ENCODE measurements at places on chromosomes 16 and 17. TPM values are rescaled to one million over a fixed set of nuclear protein-coding genes. Genes with fewer than 3 reads are reported as not detected.

- peak; percentile 56 for DNase-seq
- no peak overlapping the region for H3K27ac ChIP-seq
- H3K36me3 ChIP-seq = peaks cover 60% of the 10 kb centered on the region
- peaks cover 9% of the 10 kb centered on the region for H3K4me1 ChIP-seq
- no peaks in the 10 kb centered on the region for H3K27me3 ChIP-seq
- no peak overlapping the region for H3K4me3 ChIP-seq
Observed at GRCh38 chr17:17141860-17142552, 64.1 kb downstream of the PLD6 start.

DNA sequence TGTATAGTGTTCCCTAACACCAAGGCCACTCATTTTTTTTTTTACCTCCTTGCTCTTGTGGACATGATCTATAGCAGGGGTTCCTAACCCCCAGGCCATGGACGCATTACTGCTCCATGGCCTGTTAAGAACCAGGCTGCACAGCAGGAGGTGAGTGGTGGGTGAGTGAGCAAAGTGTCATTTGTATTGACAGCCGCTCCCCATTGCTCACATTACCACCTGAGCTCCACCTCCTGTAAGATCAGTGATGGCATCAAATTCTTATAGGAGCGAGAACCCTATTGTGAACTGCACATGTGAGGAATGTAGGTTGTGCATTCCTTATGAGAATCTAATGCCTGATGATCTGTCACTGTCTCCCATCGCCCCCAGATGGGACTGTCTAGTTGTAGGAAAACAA is 342.0 kb downstream of the SOX9 start:
- no peak overlapping the region for H3K4me3 ChIP-seq
- H3K27me3 ChIP-seq = no peaks in the 10 kb centered on the region
- DNase-seq = no peak
- H3K4me1 ChIP-seq = no peaks in the 10 kb centered on the region
- H3K27ac ChIP-seq = no peak overlapping the region

GRCh38 chr16:84603140-84603816 is 14.6 kb downstream of the COTL1 start:
- DNase-seq = no peak
- H3K36me3 ChIP-seq = peaks cover 5% of the 10 kb centered on the region
- H3K27me3 ChIP-seq = no peaks in the 10 kb centered on the region
- peaks cover 97% of the 10 kb centered on the region for H3K4me1 ChIP-seq
- H3K27ac ChIP-seq = peak overlapping the region; percentile 70

DNA sequence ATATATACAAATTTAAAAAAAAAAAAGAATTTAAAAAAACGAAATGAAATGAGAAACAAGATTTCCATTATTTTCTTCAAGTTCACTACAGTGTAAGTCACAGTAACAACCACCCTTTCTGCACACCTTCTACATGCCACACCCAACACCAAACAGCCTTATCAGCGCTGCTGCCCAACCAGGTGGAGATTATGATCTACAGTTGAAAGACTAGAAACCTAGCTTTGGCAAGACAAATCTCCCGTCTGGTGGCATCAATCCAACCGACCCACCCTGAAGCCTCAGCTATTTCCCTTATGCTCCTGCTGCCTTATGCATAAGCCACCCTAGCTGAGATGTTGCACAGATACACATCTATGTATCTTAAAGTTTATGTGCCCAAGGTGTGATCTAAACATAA is 60.8 kb downstream of the PARN start:
- H3K36me3 ChIP-seq = peaks cover 4% of the 10 kb centered on the region
- DNase-seq = no peak
- no peaks in the 10 kb centered on the region for H3K27me3 ChIP-seq
- no peak overlapping the region for H3K4me3 ChIP-seq

DNA sequence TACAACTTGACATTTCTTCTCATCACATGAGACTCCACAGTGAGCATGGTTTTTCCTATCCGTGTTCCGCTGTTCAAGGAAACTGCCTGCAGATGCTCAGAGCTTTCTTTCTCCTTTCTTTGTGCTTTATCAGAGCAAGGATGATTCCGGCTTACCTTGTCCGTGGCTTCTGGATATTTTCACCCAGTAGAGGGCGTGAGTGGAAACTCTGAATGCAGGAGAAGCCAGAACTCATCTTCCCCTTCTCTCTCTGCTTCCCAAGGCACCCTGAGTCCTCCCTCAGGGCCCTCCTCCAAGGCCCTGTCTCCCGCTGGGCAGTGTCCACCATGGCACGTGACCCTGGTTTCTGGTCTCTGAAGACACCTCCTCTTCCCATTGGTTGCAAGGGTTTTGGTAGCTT is 721.1 kb upstream of the RBFOX1 start:
- H3K27ac ChIP-seq = no peak overlapping the region
- DNase-seq = no peak
- no peak overlapping the region for H3K4me3 ChIP-seq
- H3K4me1 ChIP-seq = no peaks in the 10 kb centered on the region
- H3K27me3 ChIP-seq = no peaks in the 10 kb centered on the region
- no peaks in the 10 kb centered on the region for H3K36me3 ChIP-seq

DNA sequence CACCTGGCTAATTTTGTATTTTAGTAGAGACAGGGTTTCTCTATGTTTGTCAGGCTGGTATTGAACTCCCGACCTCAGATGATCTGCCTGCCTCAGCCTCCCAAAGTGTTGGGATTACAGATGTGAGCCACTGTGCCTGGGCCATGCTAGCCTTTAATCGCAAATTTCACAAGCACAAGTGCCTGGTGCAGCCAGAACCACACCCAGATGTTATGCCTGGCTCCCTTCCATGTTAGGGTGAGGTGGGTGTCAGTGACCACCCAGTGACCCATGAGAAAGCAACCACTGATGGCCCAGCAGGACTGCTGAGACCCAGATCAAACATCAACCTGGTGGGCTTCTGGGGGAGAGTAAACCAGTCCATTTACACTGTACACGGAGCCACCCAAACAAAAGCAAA is 241.9 kb downstream of the CDH11 start:
- no peaks in the 10 kb centered on the region for H3K36me3 ChIP-seq
- H3K4me1 ChIP-seq = no peaks in the 10 kb centered on the region
- H3K27ac ChIP-seq = no peak overlapping the region
- no peak for DNase-seq

- no peak overlapping the region for H3K4me3 ChIP-seq
- no peak for DNase-seq
- H3K27ac ChIP-seq = no peak overlapping the region
- H3K36me3 ChIP-seq = peaks cover 6% of the 10 kb centered on the region
Observed at GRCh38 chr17:74245145-74245831, 28.7 kb upstream of the DNAI2 start.

GRCh38 chr16:14155572-14156190 is 84.6 kb downstream of the MRTFB start:
- no peak overlapping the region for H3K4me3 ChIP-seq
- H3K36me3 ChIP-seq = no peaks in the 10 kb centered on the region
- no peaks in the 10 kb centered on the region for H3K4me1 ChIP-seq
- no peaks in the 10 kb centered on the region for H3K27me3 ChIP-seq

DNA sequence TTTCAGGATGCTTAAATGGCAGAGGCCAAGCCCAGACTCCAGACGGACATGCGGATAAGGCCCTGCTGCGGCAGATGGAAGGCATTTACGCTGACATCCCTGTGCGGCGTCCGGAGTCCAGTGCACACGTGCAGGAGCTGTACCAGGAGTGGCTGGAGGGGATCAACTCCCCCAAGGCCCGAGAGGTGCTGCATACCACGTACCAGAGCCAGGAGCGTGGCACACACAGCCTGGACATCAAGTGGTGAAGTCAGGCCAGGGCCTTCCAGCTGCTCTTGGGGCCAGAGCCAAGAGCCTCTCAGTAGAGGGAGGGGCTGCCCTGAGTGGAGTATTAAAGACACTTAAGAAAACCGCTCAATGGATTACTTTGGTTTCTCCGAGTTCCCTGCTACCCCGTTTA is 29.4 kb downstream of the NARF start:
- H3K4me3 ChIP-seq = no peak overlapping the region
- H3K4me1 ChIP-seq = peaks cover 17% of the 10 kb centered on the region
- no peaks in the 10 kb centered on the region for H3K27me3 ChIP-seq
- H3K36me3 ChIP-seq = peaks cover 31% of the 10 kb centered on the region
- no peak for DNase-seq

DNA sequence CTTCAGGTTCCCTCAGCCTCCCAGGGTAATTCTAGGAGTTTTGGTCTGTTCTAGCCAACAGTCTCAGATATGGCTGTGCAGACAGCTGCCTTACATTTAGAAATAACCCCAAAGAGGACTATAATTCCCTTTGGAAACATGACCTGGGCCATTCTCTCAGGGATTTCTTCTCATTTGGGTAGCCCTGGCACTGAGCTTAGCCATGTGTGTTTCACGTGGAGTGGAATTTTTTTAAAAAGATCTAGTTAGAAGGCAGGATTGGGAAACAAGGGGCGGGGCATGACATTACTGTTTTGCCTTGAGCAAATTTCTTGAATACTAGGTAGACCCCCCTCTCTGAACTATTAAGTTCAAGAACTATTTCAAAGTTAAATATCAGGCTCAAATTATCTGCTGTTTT is 29.6 kb upstream of the MRC2 start:
- DNase-seq = no peak
- H3K27me3 ChIP-seq = no peaks in the 10 kb centered on the region
- H3K4me3 ChIP-seq = no peak overlapping the region
- H3K27ac ChIP-seq = no peak overlapping the region

DNA sequence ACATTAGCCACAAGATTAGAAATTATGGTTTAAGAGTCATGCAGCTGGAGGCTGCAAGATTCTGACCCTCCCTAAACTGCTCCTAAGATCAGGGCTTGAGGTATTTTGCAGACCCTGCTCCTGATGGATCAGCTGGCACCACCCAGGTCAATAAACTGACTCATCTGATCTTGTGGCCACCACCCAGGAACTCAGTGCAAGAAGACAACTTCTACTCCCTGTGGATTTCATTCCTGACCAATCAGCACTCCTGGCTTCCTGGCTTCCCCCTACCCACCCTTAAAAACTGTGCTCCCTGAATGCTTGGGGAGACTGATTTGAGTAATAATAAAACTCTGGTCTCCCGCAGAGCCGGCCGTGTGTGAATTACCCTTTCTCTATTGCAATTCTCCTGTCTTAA is 25.0 kb upstream of the MILR1 start:
- peaks cover 3% of the 10 kb centered on the region for H3K4me1 ChIP-seq
- H3K27ac ChIP-seq = no peak overlapping the region
- no peaks in the 10 kb centered on the region for H3K27me3 ChIP-seq
- H3K4me3 ChIP-seq = no peak overlapping the region

DNA sequence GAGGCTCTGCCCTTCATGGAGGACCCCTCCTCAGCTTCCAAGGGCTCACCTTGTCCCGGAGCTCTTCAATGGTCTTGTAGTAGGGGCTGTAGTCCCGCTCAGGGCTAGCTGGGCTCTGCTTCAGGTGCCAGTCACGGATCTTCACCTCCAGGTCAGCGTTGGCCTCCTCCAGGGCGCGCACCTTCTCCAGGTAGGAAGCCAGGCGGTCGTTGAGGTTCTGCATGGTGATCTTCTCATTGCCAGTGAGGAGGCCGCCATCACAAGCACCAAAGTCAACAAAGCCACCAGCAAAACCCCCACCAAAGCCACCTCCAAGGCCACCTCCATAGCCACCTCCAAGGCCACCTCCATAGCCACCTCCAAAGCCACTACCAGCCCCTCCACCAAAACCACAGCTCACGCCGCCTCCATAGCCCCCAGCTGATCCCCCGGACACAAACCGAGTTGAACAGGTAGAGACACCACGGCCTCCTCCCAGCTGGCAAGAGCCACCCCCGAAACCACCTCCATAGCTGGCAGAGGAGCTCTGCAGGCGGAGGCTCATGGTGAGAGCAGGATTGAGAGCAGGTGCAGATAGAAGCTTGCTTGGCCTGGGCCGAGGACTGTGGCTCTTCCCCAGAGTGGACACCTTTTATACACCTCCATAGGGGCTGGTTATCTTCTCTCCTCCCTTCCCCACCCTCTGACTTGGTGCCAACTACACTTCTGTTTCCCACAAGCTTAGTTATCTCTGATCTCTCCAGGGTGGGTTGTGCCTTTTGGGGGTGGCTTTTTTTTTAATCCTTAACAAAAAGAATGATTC is at the start of gene KRT13:
Gene KRT13, minus strand, starts transcription at position 606 of the 802 bp plus-strand sequence. Its CDS starts 62 bp downstream, at position 544.
- no peaks in the 10 kb centered on the region for H3K4me1 ChIP-seq

GRCh38 chr17:63387656-63388340 is 58.3 kb downstream of the CYB561 start:
- DNase-seq = no peak
- no peaks in the 10 kb centered on the region for H3K4me1 ChIP-seq
- H3K4me3 ChIP-seq = no peak overlapping the region
- H3K36me3 ChIP-seq = no peaks in the 10 kb centered on the region

GRCh38 chr17:1574697-1575471 is 12.3 kb upstream of the PITPNA start:
- DNase-seq = no peak
- H3K27ac ChIP-seq = no peak overlapping the region
- no peaks in the 10 kb centered on the region for H3K36me3 ChIP-seq

DNA sequence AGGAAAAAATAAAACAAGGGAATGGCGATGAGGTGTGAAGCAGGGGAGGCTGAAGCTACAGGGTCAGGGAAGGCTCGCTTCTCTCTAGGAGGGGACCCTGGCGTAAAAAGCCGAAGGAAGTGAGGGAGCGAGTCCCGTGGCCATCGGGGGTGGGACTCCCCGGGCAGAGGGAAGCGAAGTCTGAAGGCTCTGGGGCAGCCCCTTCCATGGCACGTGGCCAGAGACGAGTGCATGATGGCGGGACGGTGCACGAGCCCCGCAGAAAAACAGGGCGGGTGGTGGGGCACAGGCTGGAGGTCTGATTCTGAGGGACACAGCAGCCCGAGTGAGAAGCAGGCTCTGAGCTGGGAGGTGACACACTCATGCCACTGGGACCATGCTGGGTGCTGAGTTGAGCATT is 21.1 kb upstream of the NCBP3 start:
- DNase-seq = no peak
- no peak overlapping the region for H3K4me3 ChIP-seq
- H3K36me3 ChIP-seq = no peaks in the 10 kb centered on the region
- H3K4me1 ChIP-seq = no peaks in the 10 kb centered on the region
- H3K27me3 ChIP-seq = no peaks in the 10 kb centered on the region

GRCh38 chr17:39000021-39000601 is 32.9 kb upstream of the FBXO47 start:
- H3K27ac ChIP-seq = no peak overlapping the region
- H3K36me3 ChIP-seq = no peaks in the 10 kb centered on the region
- DNase-seq = no peak
- H3K4me1 ChIP-seq = peaks cover 16% of the 10 kb centered on the region
- no peaks in the 10 kb centered on the region for H3K27me3 ChIP-seq

The CCL5 gene
- 309 TPM for total RNA-seq

The NPIPB13 gene
- 20.0 TPM for total RNA-seq

The NLRP1 gene
- total RNA-seq = 292 TPM

The CES2 gene
- 51.0 TPM for total RNA-seq

The FADS6 gene
- total RNA-seq = not detected

The CDRT4 gene
- 9.6 TPM for total RNA-seq

The TP53TG3B gene
- total RNA-seq = not detected

The EPX gene
- not detected for total RNA-seq

The MYOCD gene
- not detected for total RNA-seq

The TBC1D26 gene
- 0.19 TPM for total RNA-seq

The HS3ST3A1 gene
- 4.4 TPM for total RNA-seq

The RDM1 gene
- 1.9 TPM for total RNA-seq

The ABCC12 gene
- not detected for total RNA-seq

The ADCY9 gene
- 8.1 TPM for total RNA-seq

The ABI3 gene
- total RNA-seq = 9.5 TPM
